SIG-M5 (cell line): ENCODE measurements at places on chromosomes 6 and 20.
A peak's percentile ranks its signal among the peaks of the same experiment; 100 is the strongest.

- no peak for DNase-seq
Observed at GRCh38 chr20:5652626-5653553, 97.3 kb upstream of the SHLD1 start.

GRCh38 chr6:1890071-1890470, 280.4 kb downstream of the FOXC1 start:
- no peak for DNase-seq

- DNase-seq: no peak
Observed at GRCh38 chr20:43900121-43900466, 14.6 kb upstream of the TOX2 start.

DNA sequence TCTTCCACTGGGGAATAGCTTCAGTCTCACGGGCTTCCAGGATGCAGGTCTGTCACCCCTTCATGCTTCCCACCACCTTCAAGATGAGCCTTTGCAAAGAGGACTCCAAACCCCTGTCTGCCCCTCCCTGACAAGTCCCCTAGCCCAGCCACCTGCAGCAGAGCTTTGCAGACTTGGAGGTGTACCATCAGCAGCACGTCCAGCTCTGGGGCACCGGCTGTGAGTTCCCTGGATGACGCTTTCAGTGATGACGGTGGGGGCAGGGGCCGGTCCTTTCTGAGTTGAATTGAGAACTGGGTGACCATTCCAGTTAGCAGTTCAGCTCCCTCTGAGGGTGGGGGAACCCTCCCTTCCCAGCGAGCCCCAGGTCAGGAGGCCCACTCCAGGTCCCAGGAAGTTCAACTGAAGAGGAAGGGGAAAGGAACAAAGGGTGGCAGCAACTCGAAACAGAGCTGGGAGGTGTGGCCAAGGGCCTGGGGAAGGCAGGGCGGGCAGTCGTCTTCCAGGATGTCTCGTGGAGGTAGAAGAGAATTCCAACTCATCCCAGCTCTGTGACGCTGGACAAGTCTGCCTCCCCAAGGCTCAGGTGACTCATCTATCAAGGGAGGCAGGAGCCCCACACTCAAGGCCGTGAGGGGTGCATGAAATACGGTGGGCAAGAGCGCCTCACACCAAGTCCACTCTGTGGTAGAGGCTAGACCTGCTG, 86.0 kb downstream of the PTPN1 start:
- no peak for DNase-seq

- no peak for DNase-seq
Observed at GRCh38 chr20:45810191-45810970, 2.1 kb upstream of the UBE2C start.

DNA sequence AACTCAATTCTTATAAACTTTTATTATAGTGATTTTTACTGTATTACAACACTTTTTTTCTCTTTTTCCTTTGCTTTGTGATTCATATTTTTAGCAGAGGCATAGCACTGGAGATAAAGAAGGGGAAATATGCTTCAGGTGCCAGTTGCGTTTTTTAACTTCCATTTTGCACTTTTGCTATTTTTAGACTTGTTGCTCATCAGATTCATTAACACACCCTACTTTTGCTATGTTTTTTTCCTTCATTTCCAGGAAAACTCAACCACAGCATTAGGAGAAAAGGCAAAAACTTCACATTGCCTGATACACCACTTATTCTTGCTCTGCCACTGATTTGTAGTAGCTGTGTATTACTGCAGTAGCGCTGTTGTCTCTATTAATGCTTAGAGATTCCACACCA, 8.0 kb upstream of the TMEM30A start:
- no peak for DNase-seq

DNA sequence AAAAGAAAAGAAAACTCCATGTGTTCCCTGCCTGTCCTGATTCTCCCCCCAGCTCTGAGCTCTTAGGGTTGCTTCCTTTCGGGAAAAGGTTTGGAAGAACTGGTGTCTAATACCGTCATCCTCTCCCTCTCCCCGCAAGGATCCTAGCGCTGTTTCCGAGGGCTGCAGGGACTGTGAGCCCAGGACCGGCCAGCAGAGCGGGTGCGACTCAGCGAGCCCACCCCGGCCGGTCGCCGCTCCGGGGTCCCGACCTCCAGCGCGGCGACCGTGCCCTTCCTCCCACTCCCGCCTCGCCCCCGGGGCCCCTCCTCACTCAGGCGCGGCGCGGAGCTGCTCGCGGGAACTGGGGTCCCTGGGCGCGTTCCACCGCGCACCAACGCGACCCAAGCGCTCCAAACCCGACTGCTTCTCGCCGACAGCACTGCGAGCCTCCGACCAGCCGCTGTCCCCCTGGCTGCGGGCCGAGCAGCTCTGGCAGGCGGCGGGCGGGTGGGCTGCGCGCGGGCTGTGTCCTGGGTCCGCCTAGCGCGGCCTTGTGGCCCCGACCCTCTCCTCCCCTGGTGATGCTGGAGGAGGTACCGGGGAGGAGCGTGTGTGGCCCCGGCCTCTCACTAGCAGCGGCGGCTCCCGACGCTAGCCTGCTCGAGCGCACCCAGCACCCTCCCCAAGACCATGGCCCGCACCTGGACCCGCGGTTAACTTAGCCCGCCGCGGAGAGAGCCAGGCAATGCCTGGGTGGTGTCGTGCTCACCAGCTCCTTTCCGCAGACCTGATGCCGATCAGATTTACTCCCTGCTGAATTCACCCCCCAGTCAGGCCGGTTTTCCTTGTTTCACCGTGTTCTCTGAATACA, at the start of gene PLA2G7:
Gene PLA2G7 (minus strand): TSS at position 509 of the 853 bp plus-strand sequence. CDS start 12,484 bp downstream, outside the sequence.
- DNase-seq: no peak

DNA sequence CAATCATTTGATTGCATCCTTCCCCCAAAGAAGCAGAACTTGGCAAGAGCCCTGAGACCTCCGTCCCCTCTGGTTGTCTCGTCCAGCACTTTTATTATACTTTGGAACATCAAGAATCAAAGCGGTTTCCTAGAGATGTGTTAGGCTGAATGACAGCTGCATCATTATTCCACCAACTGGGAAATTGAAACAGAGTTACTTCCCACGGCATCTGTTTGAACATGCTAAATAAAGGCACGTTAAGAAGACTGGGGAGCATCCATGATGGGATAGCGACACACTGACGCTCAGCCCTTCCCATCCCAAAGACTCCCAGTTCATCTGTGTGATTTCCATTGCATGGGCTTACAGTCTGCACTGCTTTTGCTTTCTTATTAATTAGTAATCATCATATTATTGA, 147.8 kb downstream of the TBC1D7 start:
- DNase-seq: no peak

DNA sequence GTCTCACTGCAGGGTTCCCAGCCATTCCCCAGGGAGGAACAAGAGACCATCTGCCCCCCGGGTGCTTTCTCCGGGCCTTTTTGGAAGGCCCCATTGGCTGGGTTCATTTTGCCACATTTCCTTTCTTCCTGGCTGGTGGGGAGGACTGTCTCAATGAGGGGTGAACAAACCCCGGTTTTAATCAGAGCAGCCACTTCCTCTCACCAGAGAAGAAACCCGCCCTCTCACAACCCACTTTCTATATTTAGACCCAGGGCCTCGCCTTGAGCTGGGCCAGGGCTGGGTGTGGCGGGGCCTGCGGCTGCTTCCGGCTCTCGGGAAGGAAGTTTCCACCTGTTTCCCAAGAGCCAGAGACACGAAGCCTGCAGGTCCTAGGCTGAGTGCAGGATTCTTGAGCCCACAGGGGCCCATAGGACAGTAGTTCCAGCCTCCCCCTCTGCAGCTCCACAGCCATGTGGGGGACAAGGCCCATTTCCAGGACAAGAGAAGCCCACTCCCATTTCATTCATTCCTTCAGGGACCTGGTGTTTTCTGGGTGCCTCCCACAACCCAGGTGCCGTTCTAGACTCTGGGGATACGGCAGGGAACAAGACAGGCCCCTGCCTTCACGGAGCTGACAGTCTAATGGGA, 41.8 kb downstream of the RBM38 start:
- DNase-seq: peak; percentile 87

- no peak for DNase-seq
Observed at GRCh38 chr20:40319741-40320516, 369.1 kb downstream of the MAFB start.

GRCh38 chr6:148379966-148380713, 37.5 kb downstream of the SASH1 start:
- DNase-seq: no peak

DNA sequence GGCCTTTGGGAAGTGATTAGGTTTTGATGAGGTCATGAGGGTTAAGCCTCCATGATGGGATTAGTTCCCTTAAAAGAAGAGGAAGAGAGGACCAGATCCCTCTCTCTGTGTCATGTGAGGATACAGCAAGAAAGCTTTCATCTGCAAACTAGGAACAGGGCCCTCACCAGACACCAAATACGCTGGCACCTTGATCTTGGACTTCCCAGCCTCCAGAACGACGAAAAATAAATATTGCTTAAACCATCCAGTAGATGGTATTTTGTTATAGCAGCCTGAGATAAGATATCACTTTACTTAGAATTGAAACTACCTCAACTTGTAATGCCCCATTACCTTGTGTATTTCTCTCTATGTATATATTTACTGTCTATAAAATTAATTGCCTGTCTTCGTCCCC, 65.4 kb upstream of the NNAT start:
- DNase-seq: no peak

GRCh38 chr6:108715832-108716231, 132.4 kb upstream of the ARMC2 start:
- DNase-seq: no peak

- no peak for DNase-seq
Observed at GRCh38 chr6:36949636-36950035, 4.9 kb upstream of the PI16 start.

DNA sequence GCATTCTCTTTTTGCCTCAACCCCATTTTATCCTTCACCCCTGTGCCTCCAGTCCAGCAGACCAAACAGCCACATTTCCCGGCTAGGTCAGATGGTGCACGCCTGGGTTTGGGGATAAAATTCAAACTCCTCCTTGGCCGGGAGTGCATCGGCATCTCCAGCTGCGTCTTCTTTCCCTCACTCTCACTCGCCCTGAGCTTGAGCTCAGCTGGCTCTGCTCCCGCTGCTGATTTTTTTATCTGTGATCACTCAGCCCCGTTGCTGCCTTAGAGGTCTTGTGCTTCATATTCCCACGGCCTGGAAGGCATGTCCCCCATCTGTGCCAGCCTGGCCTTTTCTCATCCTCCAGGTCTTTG, 6.8 kb upstream of the EZR start:
- no peak for DNase-seq

DNA sequence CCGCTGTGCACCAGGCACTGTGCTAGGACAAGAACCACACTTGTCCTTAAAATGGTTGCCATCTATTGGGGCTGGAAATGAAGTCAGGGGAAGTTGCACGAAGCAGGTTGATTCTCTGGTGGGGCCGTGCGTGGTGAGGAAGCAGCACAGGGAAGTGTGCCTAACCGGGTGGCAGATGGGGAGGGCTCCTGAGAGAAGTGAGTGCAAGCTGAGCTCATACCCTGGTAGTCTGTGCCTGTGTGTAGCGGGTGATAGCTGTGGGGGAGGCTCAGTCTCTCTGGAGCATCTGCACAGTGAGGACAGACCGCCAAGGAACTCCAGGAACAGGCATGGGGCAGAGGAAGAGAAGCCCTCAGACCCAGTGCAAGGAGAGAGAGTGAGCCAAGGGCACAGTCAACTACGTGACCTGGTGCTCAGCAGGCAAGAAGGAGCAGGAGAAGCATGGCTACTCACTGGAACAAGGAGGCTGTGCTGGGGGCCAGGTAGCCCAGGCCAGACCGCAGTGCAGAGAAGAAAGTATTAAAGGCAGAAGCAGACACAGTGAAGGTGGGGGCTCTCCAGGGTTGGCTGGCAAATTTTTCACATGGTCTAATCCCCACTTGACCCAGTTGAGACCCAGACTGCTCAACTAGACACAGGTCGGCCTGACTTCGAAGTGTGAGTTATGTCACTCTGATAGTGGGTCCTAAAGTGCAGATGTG, 155.0 kb downstream of the CDH26 start:
- no peak for DNase-seq

DNA sequence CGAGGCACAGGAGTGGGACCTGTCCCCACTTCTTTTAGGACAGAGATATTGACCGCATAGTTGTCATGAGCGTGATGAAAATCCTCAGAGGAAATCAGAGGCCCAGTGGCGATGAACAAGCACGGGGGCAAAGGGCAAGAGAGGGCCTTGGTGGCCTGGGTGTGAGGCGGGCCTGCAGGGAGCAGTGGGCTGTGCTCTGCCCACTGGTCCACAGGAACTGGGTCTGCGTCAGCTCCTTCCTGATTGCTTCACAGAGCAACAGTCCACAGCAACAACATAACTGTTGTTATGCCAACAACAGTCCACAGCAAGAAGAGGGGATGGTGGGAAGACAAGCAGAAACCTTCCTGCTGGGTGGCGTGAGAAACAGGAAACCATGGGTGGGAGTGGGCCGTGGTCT, 335.6 kb downstream of the ZFAND3 start:
- DNase-seq: no peak

- DNase-seq: no peak
Observed at GRCh38 chr6:119575721-119576120, 226.2 kb upstream of the MAN1A1 start.

- DNase-seq: no peak
Observed at GRCh38 chr20:44888226-44889103, 3.0 kb downstream of the YWHAB start.

DNA sequence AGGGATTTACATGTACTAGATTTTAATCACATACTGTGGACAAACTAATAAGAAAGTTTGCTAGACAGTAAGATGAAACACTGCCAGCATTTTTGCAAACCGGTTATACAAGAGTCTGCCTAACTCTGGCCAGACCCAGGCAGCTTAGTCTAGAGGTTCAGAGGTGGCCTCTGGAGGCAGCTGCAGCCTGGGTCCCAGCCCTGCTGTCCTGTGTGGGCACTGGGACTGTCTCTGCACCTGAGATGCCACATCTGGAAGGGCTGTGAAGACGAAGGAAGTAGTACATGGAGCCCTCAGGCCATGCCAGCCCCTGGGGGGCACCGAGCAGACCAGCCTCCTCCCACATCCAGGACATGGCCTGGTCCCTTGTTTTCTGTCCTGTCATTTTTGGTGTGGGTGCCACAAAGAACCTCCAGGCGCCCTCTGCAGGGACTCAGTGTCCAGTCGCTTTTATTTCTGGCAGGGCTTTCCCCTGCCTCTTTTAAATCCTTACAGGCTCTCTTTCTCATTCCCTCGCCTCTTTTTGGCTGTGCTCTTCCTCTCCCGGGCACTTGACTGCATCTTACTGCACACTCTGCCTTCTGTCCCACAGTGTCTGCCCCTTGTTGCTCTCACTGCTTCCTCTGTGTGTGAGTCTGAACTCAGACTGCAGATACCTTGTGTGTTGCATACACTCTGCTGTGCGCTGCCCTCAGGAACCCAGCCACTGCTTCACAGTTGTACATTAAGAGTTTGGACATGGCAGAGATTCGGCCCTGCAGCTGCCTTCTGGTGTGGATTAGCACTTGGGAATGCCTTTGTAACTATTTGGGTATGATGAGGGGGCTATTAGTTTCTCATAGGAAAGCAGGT, 216.7 kb downstream of the ZDHHC14 start:
- no peak for DNase-seq

- DNase-seq: no peak
Observed at GRCh38 chr6:38307740-38308139, 332.0 kb downstream of the BTBD9 start.

GRCh38 chr6:7042654-7043545, 64.9 kb upstream of the RREB1 start:
- no peak for DNase-seq

GRCh38 chr6:43174263-43175112, 3.4 kb downstream of the SRF start:
- peak; percentile 92 for DNase-seq
